Stimulated activated CD8-positive, alpha-beta memory T cell treated with anti-CD3 and anti-CD28 coated beads, Interleukin-12 subunit alpha, Interleukin-12 subunit beta, amount 100 ng/mL, for 4 hours (primary cell): ENCODE measurements at places on chromosomes 2 and 18.

DNA sequence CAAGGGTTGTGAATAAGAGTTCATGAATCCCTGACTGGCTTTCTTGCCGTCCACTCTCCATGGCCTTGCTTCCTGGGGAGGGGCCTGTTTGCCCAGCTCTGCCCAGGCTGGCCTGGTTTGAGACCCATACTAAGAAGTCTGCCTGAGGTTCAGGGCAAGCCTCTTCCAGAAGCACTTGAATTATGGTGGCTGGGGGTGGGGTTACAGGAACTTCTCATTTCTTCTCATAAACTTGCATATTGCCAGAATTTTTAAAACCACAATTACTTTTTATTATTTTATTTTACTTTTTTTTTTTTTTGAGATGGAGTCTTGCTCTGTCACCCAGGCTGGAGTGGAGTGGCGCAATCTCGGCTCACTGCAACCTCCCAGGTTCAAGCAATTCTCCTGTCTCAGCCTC, 42.0 kb downstream of the GORASP2 start:
- DNase-seq = no peak

- no peak for DNase-seq
These were observed 133.1 kb downstream of the NCKAP5 start for GRCh38 chr2:133434959-133435668.

GRCh38 chr18:24734058-24734457, 273.6 kb downstream of the HRH4 start:
- no peak for DNase-seq

DNA sequence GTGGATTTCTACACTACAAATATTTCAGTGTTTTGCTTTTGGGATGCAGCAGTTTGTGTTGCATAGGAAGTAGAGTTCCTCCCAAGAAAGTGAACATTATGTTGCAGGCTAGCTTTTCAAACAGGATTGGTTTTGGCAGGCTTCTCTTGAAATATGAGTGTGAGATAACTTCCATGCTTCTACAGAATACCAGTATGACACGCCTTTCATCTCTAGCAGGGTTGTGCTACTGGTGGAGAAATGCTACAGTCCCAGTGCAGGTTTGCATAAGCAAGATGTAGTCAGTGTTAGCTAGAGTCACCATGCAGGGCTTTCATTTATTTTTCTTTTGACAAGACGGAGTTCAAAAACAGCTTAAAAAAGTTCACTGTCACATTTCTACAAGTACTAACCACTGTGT, 17.1 kb upstream of the CAVIN2 start:
- no peak for DNase-seq

DNA sequence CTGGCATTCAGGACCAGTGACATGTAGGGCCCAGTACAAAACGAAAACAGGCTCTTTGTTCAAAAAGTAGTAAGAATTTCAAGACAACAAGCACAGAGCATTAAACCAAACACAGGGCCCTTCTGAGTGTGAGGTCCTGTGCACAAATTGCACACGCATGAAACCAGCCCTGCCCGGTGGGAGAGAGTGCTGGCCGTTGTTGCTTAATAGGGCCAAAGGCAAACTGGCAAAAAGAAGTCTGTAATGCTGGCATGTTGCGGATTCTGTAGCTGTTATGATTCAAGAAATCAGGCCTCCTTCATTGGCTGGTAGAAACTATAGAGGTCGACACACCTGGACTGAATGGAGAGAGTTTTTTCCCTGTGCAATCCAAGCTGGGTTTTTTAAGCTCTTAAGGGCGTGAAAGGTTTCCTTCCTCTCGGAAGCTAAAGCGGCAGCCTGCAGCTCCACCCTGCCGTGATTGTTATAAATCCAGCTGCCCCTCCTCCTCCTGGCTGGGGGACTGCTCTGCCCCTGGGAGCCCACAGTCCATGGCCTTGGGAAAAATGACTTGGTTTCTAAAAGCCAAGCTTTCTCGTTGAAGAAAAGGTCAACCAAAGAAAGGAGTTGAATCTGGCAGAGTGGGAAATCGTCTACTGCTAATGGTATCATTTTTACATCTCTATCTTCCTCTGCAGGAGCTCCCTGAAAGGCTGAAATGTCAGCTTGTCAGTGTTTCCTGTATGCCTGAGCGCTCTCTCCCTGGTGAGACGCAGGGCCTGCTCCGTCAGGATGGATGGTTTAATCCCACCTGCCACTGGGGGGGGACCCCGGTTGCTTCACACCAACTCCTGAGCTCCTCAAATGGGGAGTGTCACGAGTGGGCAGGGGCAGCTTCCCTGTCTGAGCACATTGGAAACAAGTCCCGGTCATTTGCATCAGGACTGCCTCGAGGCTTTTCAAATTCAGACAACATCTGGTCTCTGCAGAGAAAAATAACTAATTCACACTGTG, 143.6 kb downstream of the ALPK2 start:
- no peak for DNase-seq

- DNase-seq = no peak
These were observed 118.8 kb downstream of the MAPK4 start for GRCh38 chr18:50678651-50679050.

GRCh38 chr2:76752506-76752905, 769.7 kb downstream of the LRRTM4 start:
- DNase-seq = no peak

- DNase-seq = no peak
These were observed 43.0 kb upstream of the DSG1 start for GRCh38 chr18:31274931-31275330.

DNA sequence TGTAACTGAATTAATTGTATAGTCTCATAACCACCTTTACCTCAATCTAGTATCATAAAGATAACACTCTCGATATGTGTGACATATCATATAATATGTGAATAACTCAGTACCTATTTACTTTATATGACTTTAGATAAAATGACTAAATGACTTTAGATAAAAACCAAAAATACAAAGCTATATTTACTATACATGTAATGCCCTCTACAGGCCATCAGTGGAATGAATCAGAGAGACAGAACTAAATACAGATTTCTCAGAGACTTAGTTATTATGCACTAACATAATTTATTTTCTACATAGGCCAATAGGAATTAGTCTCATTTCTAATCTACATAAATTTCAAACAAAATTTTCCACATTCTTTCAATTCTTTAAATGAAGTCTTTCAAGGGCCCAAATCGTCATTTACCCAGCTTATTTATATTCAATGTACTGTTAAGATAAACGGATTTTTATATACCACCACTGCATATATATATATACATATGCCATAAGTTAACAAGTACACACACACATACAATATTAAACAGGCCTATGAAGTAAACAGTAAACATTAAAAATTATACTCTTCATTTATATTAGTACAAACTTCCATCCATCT, 219.9 kb downstream of the EXOC6B start:
- no peak for DNase-seq

DNA sequence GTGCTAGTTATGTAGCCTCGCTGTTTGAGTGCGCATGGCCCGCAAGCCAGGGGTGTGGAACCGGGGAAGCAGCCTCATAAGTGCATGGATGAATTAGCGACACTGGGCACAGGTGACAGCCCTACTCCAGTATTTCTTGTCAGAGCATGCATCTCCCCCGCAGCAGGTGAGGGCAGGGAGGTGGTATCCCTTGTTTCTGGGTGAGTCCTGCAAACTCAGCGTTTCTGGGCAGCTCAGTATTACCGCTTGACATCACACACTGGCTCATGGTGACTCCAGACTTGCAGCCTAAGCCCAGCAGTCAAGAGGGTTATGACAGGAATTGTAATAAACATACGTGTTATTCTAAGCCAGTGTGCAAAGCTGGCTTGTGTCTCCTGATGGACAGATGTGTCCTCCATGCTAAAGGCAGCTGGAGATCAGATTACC, 2.5 kb downstream of the CABLES1 start:
- DNase-seq = no peak

DNA sequence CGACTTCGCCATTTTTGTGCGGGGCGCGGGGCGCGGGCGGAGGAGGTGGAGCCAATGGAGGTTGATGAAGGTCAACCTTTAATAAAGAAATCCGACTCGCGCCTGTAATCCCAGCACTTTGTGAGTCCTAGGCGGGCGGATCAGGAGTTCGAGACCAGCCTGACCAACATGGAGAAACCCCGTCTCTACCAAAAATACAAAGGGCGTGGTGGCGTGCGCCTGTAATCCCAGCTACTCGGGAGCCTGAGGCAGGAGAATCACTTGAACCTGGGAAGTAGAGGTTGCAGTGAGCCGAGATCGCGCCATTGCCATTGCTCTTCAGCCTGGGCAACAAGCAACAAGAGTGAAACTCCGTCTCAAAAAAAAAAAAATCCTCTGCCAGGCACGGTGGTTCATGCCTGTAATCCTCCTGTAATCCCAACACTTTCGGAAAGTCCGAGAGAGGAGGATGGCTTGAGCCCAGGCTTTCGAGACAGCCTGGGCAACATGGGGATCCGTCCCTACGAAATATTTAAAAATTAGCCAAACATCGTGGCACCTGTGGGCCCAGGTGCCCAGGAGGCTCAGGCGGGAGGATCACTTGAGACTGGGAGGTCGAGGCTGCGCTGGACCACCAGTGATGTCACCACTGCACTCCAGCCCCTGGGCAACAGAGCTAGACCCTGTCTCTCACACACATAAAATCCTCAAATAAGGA, 493 bp upstream of the PREB start:
- no peak for DNase-seq

DNA sequence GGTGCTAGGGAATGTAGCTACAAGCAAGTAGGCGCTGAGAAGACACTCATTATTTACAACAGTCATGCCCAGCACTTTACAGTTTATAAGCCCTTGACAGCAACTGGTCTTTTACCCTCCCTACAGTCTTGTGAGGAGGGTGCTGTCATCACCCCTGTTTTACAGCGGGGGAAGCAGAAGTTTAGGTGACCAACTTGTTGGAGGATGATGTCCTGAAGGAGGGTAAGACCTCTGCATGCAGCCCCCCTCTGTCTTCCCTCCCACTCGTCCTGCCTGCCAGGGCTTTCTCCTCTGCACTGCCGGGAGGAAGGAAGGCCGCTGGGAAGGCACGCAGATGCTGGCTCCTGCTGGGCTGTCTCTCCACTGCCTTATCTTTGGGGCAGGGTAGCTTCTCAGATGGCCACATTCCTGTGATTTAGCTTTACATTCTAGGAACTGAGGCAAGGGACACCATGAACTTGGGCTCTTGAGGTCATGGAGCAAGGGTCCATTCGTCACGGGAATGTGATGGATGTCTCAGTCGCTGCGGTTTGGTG, 972 bp downstream of the IL1R1 start:
- DNase-seq = no peak

GRCh38 chr18:55623626-55624025, 35.6 kb upstream of the TCF4 start:
- no peak for DNase-seq
